ENCODE measurements at places on chromosomes 11 and 22. TPM values are rescaled to one million over a fixed set of nuclear protein-coding genes. Genes with fewer than 3 reads are reported as not detected.

GRCh38 chr11:94199136-94200130, 70.8 kb downstream of the PANX1 start:
- H3K4me3 ChIP-seq: no peak overlapping the region
- no peak overlapping the region for H3K27ac ChIP-seq
- no peaks in the 10 kb centered on the region for H3K4me1 ChIP-seq
- no peak for DNase-seq
- H3K27me3 ChIP-seq: no peaks in the 10 kb centered on the region

DNA sequence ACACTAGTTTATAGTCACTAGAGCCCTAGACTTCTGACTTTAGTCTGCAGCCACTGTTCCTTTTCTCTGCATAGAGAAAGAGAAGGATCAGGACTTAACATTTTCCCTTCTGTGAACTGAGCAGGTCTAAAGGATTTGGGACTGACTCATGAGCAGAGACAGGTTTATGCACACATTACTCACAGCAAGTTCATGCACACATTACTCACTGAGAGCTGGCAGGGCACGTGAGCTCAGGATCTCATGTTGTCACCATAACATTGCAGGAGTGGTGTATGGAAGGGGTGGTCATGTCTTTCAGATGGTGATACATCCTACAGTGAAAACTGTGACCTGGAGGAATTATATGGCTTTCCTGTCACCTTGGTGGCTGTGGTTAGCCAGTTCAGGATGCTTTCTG, 56.4 kb downstream of the CEP164 start:
- DNase-seq: no peak
- peaks cover 13% of the 10 kb centered on the region for H3K4me1 ChIP-seq
- peaks cover 66% of the 10 kb centered on the region for H3K36me3 ChIP-seq
- no peaks in the 10 kb centered on the region for H3K27me3 ChIP-seq

GRCh38 chr11:73189315-73189714, 28.8 kb upstream of the P2RY2 start:
- H3K27me3 ChIP-seq: no peaks in the 10 kb centered on the region
- H3K4me1 ChIP-seq: peaks cover 45% of the 10 kb centered on the region
- H3K27ac ChIP-seq: no peak overlapping the region
- DNase-seq: no peak
- H3K36me3 ChIP-seq: no peaks in the 10 kb centered on the region
- no peak overlapping the region for H3K4me3 ChIP-seq

GRCh38 chr11:8527939-8528338, 66.1 kb downstream of the STK33 start:
- no peaks in the 10 kb centered on the region for H3K36me3 ChIP-seq
- no peak for DNase-seq
- peaks cover 14% of the 10 kb centered on the region for H3K4me1 ChIP-seq

GRCh38 chr11:115505175-115505574, 960 bp upstream of the CADM1 start:
- H3K36me3 ChIP-seq: no peaks in the 10 kb centered on the region
- H3K4me1 ChIP-seq: peaks cover 48% of the 10 kb centered on the region
- peak overlapping the region; percentile 73 for H3K4me3 ChIP-seq
- peak overlapping the region; percentile 94 for H3K27ac ChIP-seq

DNA sequence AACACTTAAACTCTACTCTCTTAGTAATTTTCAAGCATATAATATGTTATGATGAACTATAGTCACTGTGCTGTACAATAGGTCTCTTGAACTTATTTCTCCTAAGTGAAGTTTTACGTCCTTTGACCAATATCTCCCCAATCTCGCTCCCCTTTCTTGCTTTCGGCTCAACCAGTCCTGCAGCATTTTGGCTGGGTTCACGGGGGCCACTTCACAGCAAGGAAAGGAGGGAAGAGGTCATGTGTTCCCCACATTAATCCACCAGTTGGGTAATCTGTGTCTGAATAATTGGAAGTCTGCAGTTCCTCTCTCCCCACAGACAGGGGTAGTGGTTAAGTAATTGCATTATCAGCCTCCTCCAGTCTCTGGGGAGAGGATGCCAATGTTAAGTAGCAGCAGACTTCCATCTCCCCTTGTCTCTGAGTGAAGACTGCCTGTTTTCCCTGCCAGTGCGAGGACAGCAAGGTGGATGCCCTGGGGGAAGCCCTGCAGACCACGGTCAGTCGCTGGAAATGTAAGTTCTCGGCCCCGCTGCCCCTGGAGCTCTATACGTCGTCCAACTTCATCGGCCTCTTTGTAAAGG, 59.2 kb upstream of the CRTAM start:
- no peak overlapping the region for H3K27ac ChIP-seq
- no peak for DNase-seq
- no peaks in the 10 kb centered on the region for H3K36me3 ChIP-seq
- peaks cover 42% of the 10 kb centered on the region for H3K4me1 ChIP-seq
- H3K4me3 ChIP-seq: no peak overlapping the region

DNA sequence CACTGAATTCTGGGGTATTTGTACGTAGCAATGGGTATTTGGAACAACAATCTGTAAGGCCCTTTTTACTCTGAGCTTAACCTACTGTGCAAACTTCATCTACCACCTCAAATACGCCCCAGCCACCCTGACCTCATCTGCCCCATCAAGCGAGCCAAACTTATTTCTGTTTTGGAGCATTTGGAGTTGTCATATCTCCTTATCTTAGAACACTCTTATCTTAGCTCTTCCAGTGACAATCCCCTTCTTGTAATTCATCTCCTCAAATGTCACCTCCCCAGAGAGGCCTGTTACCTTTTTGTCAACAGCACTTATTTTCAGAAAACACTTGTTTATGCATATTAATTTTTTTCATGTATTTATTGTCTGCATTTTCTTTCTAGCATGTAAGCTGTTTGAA, 4.7 kb upstream of the MSANTD2 start:
- peaks cover 33% of the 10 kb centered on the region for H3K4me1 ChIP-seq
- no peaks in the 10 kb centered on the region for H3K27me3 ChIP-seq
- H3K27ac ChIP-seq: no peak overlapping the region
- DNase-seq: no peak
- H3K36me3 ChIP-seq: no peaks in the 10 kb centered on the region

- no peaks in the 10 kb centered on the region for H3K27me3 ChIP-seq
- H3K4me1 ChIP-seq: peaks cover 34% of the 10 kb centered on the region
- H3K36me3 ChIP-seq: no peaks in the 10 kb centered on the region
- DNase-seq: no peak
- H3K27ac ChIP-seq: peak overlapping the region; percentile 35
Observed at GRCh38 chr11:48033918-48034341, 53.6 kb downstream of the PTPRJ start.

- peaks cover 39% of the 10 kb centered on the region for H3K4me1 ChIP-seq
- H3K36me3 ChIP-seq: peaks cover 6% of the 10 kb centered on the region
- no peak overlapping the region for H3K27ac ChIP-seq
Observed at GRCh38 chr11:2577031-2577990, 122.5 kb downstream of the KCNQ1OT1 start.

DNA sequence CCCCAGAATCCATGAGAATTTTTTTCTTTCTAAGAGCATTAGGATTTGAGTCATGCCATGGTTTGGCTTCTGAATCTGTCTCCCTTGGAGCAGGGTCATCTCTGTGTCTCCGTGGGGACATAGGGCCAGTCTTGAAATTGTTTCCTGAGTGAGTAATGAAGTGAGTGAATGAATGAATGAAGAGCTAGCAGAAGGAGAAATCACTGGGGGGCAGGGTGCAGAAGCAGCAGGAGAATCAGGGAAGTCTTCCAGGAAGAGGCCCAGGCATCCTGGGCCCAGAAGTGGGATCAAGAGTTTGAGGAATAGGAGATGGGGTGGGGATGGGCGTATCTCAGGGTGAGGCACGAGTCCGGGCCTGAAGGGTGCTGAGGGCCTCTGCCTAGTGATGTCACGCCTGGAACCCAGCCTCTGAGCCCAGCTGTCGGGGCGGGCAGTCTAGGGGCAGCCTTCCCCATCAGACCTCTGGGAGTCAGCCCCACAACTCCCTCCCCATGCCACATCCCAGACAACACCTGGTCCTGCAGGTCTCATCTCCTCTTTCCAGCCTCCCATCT, 12.5 kb upstream of the MGAT3 start:
- H3K27me3 ChIP-seq: peaks cover 56% of the 10 kb centered on the region
- no peak overlapping the region for H3K27ac ChIP-seq

DNA sequence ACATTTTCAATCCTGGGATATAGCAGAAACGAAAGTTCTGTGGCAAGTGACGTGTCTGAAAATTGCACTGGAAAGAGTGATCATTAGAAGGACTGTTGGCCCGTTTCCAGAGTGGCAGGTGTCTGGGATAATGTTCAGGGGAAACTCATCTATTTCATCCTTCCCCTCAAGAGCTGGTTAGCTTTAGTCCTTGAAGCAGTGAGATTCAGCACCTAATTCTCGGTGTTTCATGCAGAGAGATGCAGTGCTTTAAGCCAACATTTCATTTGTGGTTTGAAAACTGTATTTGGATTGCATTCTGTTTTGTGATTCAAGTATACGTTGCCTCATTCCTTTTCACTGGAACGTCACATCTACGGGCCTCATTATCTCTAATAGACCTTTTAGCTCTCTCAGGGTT, 205.0 kb upstream of the RAG2 start:
- no peaks in the 10 kb centered on the region for H3K4me1 ChIP-seq
- no peaks in the 10 kb centered on the region for H3K36me3 ChIP-seq
- H3K4me3 ChIP-seq: no peak overlapping the region
- DNase-seq: no peak

DNA sequence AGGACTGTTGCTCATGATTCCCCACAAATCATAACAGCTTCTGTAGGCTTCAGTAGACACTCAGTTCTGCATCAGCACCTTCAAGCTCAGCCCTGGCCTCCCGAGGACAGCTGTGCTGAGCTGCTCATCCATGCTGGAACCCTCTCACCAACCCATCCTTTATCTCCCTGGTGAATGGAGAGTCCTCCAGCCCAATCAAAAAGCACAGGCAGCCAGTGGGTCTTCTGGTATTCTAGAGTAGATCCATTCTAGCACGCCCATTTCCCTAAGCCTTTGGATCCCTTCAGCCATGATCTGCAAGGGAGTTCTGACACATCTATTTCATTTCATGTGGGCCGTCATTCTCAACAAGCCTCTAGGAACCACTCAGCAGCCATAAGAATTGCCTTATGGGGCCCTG, 44.6 kb upstream of the SPATA19 start:
- no peak overlapping the region for H3K27ac ChIP-seq
- DNase-seq: no peak
- peaks cover 11% of the 10 kb centered on the region for H3K27me3 ChIP-seq
- H3K4me1 ChIP-seq: peaks cover 8% of the 10 kb centered on the region

DNA sequence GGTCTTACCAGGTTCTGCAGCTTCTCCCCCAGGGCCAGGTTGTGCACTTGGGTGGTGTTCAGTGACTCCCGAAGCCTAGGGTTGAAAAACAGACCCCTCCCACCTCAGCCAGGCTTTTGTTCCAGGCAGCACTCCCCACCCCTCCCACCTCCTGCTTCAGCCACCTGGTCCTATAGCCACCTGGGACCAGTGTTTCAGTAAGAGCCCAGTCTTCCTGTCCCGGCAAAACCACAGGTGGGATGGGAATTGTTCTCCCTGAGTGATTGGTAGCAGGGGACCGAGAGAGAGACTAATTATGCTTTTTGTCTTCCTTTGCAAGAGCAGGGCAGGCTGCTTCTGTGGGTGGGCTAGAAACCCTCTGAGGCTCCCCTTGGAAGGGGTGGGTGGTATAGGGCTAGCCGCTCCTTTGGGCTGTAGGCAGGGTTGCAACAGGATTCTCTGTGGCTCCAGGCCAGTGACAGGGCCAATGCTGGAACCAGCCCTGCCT, 8.5 kb upstream of the NAALADL1 start:
- H3K36me3 ChIP-seq: no peaks in the 10 kb centered on the region
- no peaks in the 10 kb centered on the region for H3K27me3 ChIP-seq
- no peak overlapping the region for H3K4me3 ChIP-seq
- no peak for DNase-seq
- H3K4me1 ChIP-seq: no peaks in the 10 kb centered on the region
- H3K27ac ChIP-seq: no peak overlapping the region

DNA sequence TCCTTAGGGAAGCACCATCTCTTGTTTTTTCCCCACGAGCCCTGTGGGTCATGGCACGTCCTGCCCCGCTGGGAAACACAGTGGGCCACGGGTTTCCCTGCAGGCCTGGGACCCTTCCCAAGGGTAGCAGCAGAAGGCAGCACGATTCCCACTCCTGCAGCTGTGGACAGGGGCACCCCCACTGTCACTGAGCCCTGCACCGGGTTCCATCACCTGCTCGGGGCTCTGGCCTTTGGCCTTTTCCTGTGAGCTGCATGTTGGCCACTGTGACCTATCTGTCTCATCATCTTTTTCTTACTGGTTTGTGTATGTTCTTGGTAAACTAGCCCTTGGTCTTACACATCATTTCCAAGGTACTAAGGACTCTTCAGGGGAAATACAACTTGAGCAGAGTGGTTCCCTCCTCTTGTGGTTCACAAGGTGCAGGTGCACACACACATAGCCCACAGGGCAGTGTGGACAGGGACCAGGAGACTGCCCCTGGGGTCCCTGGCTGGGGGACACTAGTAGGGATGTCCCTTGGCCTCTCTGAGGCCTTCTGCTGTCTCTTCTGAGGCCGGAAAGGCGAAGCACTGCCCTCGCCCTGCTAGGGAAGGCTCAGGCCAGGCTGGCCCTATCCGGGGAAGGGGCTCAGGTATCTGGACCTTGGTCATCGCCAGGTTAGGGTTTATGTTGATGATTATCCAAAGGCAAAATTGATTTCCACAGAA, 19.0 kb upstream of the TXNRD2 start:
- no peak overlapping the region for H3K27ac ChIP-seq
- peaks cover 50% of the 10 kb centered on the region for H3K4me1 ChIP-seq
- peaks cover 21% of the 10 kb centered on the region for H3K36me3 ChIP-seq
- no peaks in the 10 kb centered on the region for H3K27me3 ChIP-seq
- no peak for DNase-seq

DNA sequence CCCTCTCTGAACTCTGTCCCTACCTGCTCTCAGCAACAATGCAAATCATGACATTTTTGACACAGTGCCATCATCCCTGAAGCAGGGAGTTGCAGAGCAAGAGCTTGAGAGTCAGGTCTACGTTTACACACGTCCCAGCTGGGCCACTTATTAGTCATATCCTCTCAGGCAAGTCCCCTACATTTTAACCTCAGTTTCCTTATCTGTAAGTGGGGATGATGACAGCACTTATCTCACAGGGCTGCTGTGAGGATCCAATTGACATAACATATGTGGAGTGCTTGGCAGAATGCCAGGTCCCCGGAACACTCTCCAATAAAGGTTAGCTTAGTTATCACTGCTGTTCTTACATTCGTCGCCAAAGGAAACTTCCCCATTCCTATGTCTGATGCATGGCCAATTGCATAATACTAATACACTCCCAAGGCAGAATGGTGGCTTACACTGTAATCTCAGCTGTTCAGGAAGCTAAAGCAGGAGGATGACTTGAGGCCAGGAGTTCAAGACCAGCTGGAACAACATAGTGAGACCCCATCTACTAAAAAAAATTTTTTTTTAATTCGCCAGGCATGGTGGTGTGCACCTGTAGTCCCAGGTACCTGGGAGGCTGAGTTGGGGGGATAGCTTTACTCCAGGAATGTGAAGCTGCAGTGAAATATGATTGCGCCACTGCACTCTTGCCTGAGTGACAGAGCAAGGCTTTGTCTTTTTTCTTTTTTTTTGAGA, 16.6 kb downstream of the ASCC2 start:
- H3K27me3 ChIP-seq: no peaks in the 10 kb centered on the region
- H3K4me1 ChIP-seq: peaks cover 50% of the 10 kb centered on the region
- peak overlapping the region; percentile 67 for H3K27ac ChIP-seq
- peaks cover 59% of the 10 kb centered on the region for H3K36me3 ChIP-seq
- H3K4me3 ChIP-seq: no peak overlapping the region

- H3K36me3 ChIP-seq: no peaks in the 10 kb centered on the region
- H3K4me3 ChIP-seq: no peak overlapping the region
- H3K4me1 ChIP-seq: no peaks in the 10 kb centered on the region
- no peaks in the 10 kb centered on the region for H3K27me3 ChIP-seq
Observed at GRCh38 chr11:43021466-43021865, 290.3 kb upstream of the API5 start.

The DERL3 gene
- 2.0 TPM for total RNA-seq

The OR52I1 gene
- total RNA-seq: not detected

The PRR14L gene
- 14.3 TPM for total RNA-seq

The GGTLC2 gene
- not detected for total RNA-seq

The MPPED1 gene
- not detected for total RNA-seq

All from left ventricle myocardium inferior (tissue), 1 donor.